Chondrocyte (in vitro differentiated cells): ENCODE measurements at places on chromosomes 4 and X. TPM values are rescaled to one million over a fixed set of nuclear protein-coding genes. Genes with fewer than 3 reads are reported as not detected.

Gene SATL1
- total RNA-seq = 0.15 TPM in 1 of 3 replicates, not detected in the others

DNA sequence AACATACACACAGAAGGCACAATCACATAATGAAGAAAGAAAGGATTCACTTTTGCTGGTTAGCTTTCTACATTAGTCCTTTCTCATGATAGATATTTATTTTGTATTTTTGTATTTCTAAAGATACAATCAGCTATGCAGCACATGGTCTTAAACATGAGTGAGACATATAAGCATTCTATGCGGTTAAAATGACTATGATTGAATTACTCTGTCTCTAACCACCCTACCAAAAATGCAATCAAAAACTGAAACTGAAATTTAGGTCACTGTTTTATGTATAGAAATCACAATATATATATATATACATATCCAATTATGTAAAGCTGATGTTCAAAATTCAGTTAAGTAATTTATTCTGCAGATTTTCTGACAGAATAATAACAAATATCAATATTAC is 21.9 kb downstream of the CXXC4 start:
- no peak overlapping the region for H3K27ac ChIP-seq
- H3K4me3 ChIP-seq = no peak overlapping the region
- no peak for DNase-seq
- no peaks in the 10 kb centered on the region for H3K4me1 ChIP-seq
- peaks cover 6% of the 10 kb centered on the region for H3K27me3 ChIP-seq

DNA sequence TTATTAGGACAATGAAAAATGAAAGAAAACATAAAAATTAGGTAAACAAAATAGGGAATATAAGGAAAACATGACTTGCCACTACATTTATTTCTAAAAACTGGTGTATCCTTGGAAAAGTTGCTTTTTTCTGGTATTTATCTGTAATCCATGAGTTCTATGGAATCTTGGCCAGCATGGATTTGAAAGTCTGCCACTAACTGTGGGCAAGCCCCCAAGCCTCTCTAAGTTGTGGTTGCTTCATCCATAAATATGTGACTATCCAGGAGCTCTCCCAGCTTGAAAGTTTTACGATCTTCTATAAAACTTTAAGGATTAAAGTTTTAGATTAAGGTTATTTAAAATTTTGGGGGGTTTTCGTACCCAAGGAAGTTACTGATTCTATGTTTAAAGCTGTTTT is 21.8 kb downstream of the RPS6KA3 start:
- no peak for DNase-seq
- no peaks in the 10 kb centered on the region for H3K4me1 ChIP-seq
- no peak overlapping the region for H3K27ac ChIP-seq
- no peak overlapping the region for H3K4me3 ChIP-seq
- H3K27me3 ChIP-seq = no peaks in the 10 kb centered on the region

DNA sequence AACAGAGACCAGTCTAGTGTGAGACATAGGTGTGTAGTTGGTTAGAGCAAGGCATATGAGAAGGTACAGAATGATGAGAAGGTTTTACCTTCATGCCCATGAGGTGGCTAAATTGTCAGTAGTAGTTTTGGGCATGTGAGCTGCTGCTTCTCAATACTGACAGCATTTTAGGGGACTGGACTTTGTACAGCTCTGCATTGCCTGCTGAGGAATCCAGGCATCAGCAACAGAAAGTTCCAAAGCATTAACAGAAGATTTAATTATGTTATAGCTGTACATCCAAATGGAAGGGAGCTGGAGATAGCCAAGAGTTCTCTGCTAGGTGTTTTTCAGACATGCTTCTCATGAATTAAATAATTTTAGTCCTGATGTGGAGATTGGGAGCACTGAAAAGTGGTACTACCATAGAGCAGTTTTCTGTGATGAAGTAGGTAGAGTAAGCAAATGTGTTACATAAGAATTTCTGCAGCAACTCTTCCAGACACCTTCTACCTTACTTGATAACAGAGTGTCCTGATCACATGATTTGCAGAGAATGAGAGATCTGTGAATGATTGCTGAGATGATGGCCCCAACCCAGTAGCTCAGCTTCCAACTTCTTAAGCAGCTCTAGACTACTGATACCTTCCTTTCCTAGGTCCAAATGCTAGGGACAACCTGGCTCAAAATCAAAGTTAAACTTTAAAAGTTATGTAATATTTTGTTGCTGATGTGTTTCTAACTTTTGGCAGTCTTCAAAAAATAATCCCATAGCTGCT is 30.4 kb downstream of the FNIP2 start:
- peaks cover 23% of the 10 kb centered on the region for H3K4me1 ChIP-seq
- DNase-seq = no peak
- no peaks in the 10 kb centered on the region for H3K27me3 ChIP-seq
- H3K27ac ChIP-seq = no peak overlapping the region

DNA sequence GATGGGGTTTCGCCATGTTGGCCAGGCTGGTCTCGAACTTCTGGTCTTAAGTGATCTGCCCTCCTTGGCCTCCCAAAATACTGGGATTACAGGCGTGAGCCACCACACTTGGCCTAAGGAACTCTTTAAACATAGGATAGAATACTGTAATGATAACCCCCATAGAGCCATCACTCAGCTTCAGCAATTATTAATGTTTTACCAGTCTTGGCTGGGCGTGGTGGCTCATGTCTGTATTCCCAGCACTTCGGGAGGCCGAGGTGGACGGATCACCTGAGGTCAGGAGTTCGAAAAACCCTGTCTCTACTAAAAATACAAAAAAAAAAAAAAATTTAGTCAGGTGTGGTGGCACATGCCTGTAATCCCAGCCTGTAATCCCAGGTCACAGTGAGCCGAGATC is 15.1 kb downstream of the EIF2S3 start:
- DNase-seq = no peak
- no peaks in the 10 kb centered on the region for H3K4me1 ChIP-seq
- H3K4me3 ChIP-seq = no peak overlapping the region
- peaks cover 50% of the 10 kb centered on the region for H3K36me3 ChIP-seq

DNA sequence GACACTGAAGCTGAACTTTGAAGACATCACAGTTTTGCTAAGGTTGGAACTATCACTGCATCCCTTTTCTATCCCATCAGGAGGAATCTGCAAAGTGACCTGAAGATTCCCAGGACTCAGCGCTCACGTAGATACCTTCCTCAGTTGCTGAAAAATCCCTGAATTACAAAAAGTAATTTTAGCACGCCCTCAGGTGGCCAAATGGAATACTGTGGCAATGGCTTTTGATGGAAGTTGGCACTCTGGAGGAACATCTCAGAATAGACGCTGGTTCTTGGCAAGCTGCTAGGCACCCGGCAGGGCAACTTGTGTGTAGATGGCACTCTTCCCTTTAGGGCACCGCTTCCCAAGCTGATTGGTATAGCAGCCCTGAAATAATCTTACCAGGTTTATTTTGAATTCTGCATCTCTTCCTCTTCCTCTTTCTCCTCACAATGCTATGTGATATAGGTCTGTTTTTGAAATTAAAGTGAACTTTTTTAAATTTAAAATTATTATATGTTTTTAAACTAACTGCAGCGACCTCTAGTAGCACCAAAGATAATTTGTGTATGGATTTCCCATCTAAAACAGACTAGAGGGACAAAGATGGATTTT is 16.3 kb upstream of the ESX1 start:
- no peak overlapping the region for H3K4me3 ChIP-seq
- no peaks in the 10 kb centered on the region for H3K4me1 ChIP-seq
- no peak for DNase-seq
- peaks cover 26% of the 10 kb centered on the region for H3K27me3 ChIP-seq

DNA sequence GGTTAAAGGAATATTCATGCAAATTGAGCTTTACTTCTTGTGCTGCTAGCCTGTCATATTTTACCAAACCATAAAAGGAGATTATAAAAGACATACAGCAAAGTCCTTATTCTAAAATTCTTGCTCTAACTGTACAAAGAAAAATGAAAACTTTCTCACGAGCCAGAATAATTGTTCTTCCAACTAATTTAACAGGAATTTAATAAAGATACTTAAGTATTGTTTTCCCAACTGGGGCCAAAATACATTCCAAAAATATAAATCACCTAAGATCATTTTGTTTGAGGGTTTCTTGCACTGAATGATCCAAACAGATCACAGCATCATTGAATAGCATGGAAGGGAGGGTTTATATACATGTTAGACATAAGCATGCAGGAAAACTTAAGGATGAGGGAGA is 127.1 kb upstream of the PCDH18 start:
- H3K4me3 ChIP-seq = no peak overlapping the region
- DNase-seq = no peak
- peak overlapping the region; percentile 81 for H3K27ac ChIP-seq
- H3K36me3 ChIP-seq = no peaks in the 10 kb centered on the region
